ENCODE measurements at places on chromosomes 2 and 18. TPM values are rescaled to one million over a fixed set of nuclear protein-coding genes. Genes with fewer than 3 reads are reported as not detected.

The HOXD13 gene
- not detected for total RNA-seq

The ELMOD3 gene
- total RNA-seq, result 9.2 TPM

The PTPN4 gene
- 38.4 TPM for total RNA-seq

The PJVK gene
- total RNA-seq, result 2.6 TPM

The FAM110C gene
- total RNA-seq, result 20.3 TPM

The WNT10A gene
- total RNA-seq, result 1.5 TPM

The FAM117B gene
- 9.1 TPM for total RNA-seq

The SLC5A7 gene
- total RNA-seq, result not detected

The RGPD4 gene
- 0.07 TPM for total RNA-seq

The CCT4 gene
- 316 TPM for total RNA-seq

The MEP1B gene
- total RNA-seq, result not detected

DNA sequence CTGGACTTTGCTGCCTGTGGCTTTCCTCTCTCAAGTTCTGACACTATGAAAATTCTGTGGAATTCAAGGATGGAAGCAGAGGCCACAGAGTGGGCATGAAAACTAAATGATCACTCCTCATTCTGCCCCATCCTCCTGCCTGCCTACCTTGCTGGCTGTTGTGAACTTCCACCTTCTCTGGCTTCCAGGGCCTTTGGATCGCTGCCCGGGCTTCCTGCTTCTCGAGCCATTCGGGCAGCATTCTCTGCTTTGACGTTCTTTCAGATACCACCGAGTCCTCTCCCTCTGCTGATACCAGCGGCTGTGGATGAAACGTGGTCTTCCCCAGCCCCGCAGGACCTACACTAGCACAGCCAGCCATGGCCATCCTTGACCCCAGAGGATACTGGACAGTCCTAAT lies 327.7 kb upstream of the SLC14A2 start:
- H3K4me3 ChIP-seq, result no peak overlapping the region
- H3K36me3 ChIP-seq, result no peaks in the 10 kb centered on the region
- H3K27me3 ChIP-seq, result no peaks in the 10 kb centered on the region
- no peaks in the 10 kb centered on the region for H3K4me1 ChIP-seq
- no peak overlapping the region for H3K27ac ChIP-seq
- no peak for DNase-seq

DNA sequence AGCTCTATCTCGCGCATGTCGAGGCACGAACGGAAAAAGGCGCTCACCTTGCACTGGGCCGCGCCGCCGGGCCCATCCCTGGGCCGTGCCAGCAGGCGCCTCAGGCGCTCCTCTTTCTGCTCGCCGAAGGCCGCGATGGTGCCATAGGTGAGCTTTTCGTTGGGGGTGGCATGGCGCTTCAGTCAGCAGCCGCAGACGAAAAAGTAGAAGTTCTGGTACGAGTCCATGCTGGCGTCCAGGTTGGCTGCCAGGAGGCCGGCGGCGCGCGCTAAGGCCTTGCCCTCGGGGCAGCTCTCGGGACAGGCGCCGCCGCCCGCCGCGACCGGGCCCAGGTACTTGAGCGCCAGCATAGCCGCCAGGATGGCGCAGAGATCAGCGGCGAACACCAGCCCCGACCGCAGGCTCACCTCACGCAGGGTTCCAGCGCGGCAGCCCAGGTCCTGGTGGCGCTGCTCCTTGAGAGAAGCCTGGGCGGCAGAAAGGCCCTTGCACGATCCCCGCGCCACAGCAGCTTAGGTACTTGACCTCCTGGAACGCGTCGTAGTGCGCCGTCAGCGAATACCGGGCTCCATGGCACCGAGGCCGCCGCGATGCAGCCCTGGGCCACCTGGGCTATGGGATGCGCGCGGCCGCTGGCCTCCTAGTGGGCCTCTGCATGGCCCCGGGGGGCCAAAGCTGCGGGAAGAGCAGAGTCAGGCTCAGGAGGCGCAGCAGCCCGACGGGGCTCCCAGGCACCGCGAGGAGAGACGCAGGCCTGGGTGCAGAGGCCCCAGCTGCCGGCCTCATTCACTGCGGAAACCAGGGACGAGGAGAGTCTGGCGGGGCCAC lies 12.8 kb downstream of the ALPG start:
- H3K27me3 ChIP-seq, result no peaks in the 10 kb centered on the region
- no peak for DNase-seq

DNA sequence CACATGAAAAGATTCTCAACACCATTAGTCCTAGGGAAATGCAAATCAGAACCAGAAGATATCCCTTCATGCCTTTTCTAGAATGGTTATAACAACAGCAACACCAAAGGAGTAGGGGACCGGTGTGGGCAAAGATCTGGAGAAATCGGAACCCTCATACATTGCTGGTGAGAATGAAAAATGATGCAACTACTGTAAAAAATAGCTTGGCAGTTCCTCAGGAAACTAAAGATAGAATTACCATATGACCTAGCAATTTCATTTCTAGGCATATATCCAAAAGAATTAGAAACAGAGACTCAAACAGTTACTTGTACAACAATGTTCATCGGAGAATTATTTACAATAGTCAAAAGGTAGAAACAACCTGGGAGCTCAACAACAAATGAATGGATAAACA lies 29.2 kb upstream of the CDH7 start:
- H3K27ac ChIP-seq, result no peak overlapping the region
- H3K27me3 ChIP-seq, result no peaks in the 10 kb centered on the region
- no peak overlapping the region for H3K4me3 ChIP-seq
- H3K36me3 ChIP-seq, result no peaks in the 10 kb centered on the region

- no peak for DNase-seq
- H3K36me3 ChIP-seq, result no peaks in the 10 kb centered on the region
- H3K27ac ChIP-seq, result no peak overlapping the region
- no peaks in the 10 kb centered on the region for H3K4me1 ChIP-seq
Measured at GRCh38 chr18:61575419-61575818, 242.2 kb downstream of the CDH20 start.

- no peaks in the 10 kb centered on the region for H3K27me3 ChIP-seq
- DNase-seq, result no peak
- H3K27ac ChIP-seq, result no peak overlapping the region
- no peaks in the 10 kb centered on the region for H3K4me1 ChIP-seq
- H3K4me3 ChIP-seq, result no peak overlapping the region
Measured at GRCh38 chr2:240929364-240930095, 23.4 kb downstream of the CROCC2 start.

- no peak for DNase-seq
- H3K4me1 ChIP-seq, result no peaks in the 10 kb centered on the region
- no peak overlapping the region for H3K27ac ChIP-seq
- H3K36me3 ChIP-seq, result no peaks in the 10 kb centered on the region
Measured at GRCh38 chr2:5352286-5352685, 339.9 kb upstream of the SOX11 start.

- DNase-seq, result no peak
- H3K27ac ChIP-seq, result no peak overlapping the region
- H3K27me3 ChIP-seq, result peaks cover 43% of the 10 kb centered on the region
- no peaks in the 10 kb centered on the region for H3K4me1 ChIP-seq
- H3K36me3 ChIP-seq, result no peaks in the 10 kb centered on the region
Measured at GRCh38 chr2:164456619-164457018, 164.7 kb downstream of the GRB14 start.

DNA sequence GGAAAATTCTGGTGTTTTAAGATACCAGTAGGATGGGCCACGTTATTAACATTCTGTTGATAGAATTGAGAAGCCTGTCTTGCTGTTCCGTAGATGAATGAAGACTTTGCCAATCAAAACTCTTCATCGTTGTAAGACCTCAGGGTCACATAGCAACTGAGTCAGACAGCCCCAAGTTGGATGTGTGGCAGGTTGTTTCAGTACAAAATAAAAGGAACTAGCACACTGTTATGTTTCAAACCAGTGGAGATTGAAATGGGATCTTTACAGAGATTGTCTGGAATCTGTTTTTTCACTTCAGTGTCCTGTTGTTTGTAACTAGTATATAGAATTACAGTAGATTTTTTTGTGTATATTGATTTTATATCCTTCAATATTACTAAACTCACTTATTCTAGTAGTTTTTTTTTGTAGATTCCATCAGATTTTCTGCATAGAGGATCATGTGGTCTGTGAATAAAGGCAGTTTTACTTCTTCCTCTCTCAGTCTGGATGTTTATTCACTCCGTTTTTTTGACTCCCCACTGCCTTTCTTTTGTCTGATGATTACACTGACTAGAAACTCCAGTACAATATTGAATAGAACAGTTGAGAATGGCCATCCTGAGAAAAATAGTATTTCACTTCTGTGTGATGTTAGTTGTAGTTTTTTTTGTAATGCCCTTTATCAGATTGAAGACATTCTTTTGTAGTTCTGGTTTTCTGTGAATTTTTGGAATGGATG lies 22.7 kb downstream of the EPC2 start:
- DNase-seq, result no peak
- H3K36me3 ChIP-seq, result no peaks in the 10 kb centered on the region
- no peaks in the 10 kb centered on the region for H3K27me3 ChIP-seq

- no peak overlapping the region for H3K4me3 ChIP-seq
- no peak for DNase-seq
- no peaks in the 10 kb centered on the region for H3K27me3 ChIP-seq
Measured at GRCh38 chr2:136327162-136327852, 209.4 kb upstream of the CXCR4 start.

DNA sequence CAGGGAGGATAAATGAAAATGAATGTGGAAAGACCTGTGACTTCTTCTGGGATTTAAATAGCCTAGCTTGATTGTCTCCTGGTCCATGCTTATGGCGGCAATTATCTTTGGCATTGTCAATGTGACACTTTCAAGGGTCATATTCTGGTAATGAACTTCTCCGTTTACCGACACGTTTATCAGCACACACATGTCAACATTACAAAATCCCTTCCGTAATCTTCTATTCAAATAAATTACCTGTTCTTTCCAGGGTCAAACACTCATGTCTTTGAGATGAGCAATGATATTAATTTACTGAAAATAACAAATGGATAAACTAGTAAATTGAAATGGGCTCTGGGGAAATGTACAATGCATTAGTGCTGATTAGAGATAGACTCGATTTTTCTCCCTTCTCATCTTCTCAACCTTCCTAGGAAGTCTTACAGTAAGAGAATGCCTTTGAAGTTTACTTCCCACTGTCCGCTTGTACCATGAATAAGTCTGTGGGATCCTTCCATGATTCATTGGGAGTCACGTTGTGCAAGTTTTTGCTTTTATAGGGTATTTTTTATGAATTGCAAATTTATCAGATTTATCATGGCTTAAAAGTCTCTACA lies 646.3 kb upstream of the LRATD1 start:
- DNase-seq, result no peak
- H3K27me3 ChIP-seq, result no peaks in the 10 kb centered on the region
- no peaks in the 10 kb centered on the region for H3K36me3 ChIP-seq
- no peaks in the 10 kb centered on the region for H3K4me1 ChIP-seq
- no peak overlapping the region for H3K4me3 ChIP-seq

DNA sequence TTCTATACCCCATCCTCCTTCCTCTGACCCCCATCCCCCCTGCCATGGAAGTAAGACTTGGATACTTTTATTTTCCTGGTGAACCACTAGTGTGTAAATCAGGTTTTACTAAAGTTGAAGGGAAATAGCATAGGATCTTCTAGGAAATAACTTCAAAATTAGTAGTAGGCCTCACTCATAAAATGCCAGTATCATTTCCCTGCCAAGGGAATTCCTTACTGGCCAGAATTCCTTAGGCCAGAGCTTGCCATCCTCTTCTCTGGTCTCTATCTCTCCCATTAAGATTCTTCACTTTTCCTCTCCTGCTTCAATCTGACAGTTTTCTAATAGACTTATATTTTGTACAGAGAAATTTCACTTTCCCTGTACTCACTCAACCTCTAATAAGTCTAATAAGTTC lies 322.8 kb upstream of the TANK start:
- no peak for DNase-seq
- H3K36me3 ChIP-seq, result no peaks in the 10 kb centered on the region

DNA sequence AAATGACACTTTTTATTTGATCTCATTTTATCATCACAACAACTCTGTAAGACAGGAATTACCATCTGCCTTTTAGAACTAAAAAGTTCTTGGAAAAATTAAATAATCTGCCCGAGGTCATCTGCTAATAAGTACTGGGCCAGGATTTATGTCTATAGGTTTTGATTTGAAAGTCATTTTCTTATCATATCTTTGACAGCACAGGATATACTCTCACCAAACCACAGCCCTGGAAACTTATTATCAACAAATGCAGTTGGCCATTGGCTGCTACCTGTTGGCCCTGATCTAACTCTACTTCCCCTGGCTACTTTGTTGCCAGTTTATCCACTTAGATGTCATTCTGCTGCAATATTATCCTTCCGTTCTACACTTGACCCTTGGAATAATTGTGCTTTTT lies 354.6 kb downstream of the RAD51AP2 start:
- no peak for DNase-seq
- no peaks in the 10 kb centered on the region for H3K4me1 ChIP-seq
- no peak overlapping the region for H3K4me3 ChIP-seq

GRCh38 chr18:38909972-38910371 lies 1344.4 kb upstream of the CELF4 start:
- H3K36me3 ChIP-seq, result no peaks in the 10 kb centered on the region
- DNase-seq, result no peak
- no peak overlapping the region for H3K27ac ChIP-seq

DNA sequence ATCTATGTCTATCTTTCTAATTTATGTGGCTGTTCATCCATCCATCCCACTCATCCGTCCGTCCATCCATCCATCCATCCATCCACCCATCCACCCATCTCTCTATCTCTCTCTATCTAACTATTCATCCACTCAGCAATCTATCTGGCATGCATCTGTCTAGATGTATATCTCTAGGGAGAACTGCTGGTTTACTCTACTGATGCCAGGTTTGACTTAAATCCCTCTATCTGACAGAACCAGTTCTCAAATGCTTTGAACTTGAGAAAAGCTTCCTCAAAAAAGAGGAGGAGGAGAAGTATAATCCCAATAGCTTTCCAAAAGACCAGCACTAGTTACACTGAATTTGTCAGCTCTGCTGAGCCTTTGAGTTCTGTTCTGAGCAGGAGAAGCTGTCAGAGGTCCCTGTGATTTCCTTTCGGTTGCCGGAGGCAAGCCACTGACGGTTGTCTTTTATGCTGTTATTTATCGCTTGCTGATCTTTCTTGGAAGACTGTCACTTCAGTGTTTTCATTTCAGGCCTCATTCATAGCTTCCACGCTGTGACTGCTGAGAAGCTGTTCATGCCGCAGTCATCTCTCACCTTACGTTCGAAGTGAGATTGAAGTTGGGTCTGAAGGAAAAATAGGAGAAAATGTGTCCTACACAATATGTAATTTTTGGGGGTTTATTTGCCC lies 129.4 kb upstream of the UXS1 start:
- 0 out of 2 replicates have a peak, but pooled peaks cover 4% of the 10 kb centered on the region for H3K27me3 ChIP-seq
- no peaks in the 10 kb centered on the region for H3K4me1 ChIP-seq
- no peak for DNase-seq
- H3K27ac ChIP-seq, result no peak overlapping the region
- H3K36me3 ChIP-seq, result no peaks in the 10 kb centered on the region

DNA sequence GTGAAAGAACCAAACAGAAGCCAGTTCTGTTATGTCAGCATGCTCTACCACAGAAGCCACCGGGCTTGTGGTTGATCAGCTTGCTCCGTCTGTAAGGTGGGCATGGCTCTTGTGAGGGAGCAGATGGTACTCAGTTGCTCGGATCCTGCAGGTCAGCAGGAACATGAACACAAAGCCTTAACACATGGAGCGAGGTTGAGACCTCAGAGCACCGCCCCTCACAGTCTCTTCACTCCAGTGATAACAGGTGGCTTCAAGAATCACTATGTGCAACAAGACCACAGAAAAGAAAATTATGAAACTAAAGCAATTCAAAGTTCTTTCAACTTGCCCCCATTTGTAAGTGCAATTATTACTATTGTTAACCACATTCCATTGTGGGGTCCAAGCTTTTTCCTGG lies 72.1 kb downstream of the OSBPL6 start:
- H3K27ac ChIP-seq, result no peak overlapping the region
- H3K4me3 ChIP-seq, result no peak overlapping the region
- no peaks in the 10 kb centered on the region for H3K27me3 ChIP-seq
- H3K36me3 ChIP-seq, result no peaks in the 10 kb centered on the region
- no peak for DNase-seq
- H3K4me1 ChIP-seq, result no peaks in the 10 kb centered on the region
